NCI-H1694 (cell line): ENCODE measurements at places on chromosomes 7 and 10.
A peak's percentile ranks its signal among the peaks of the same experiment; 100 is the strongest.

DNA sequence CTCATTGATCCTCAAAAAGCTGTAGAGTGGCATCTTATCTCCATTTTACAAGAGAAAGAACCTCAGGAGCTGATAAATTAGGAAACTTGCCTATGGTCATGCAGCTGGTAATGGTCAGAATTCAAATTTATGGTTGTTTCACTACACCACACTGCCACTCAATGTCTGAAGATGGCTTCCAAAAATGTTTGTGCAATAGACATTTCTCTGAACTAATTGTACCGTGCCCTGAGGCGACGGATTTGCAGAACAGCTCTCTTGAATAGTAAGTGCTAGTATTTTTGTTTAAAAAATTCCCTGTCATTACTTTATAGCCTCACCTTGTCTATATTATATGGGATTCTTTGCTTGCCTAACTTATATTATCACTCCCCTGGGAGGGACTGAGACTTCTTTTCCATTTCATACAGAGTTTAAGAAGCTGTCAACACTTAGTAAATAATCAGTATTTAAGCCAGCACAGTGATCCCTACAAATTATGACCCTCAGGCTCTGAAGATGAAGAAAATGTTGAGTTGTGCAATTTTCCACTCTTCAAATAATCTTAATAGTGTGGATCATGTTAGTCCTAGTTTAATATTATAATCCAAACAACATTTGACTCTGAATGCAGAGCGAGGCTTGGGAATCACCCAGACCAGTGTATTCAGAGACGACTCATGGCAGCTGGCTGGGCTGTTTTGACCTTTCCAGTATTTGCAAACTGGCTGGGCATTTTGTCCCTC is 346.6 kb downstream of the PTEN start:
- DNase-seq: no peak

DNA sequence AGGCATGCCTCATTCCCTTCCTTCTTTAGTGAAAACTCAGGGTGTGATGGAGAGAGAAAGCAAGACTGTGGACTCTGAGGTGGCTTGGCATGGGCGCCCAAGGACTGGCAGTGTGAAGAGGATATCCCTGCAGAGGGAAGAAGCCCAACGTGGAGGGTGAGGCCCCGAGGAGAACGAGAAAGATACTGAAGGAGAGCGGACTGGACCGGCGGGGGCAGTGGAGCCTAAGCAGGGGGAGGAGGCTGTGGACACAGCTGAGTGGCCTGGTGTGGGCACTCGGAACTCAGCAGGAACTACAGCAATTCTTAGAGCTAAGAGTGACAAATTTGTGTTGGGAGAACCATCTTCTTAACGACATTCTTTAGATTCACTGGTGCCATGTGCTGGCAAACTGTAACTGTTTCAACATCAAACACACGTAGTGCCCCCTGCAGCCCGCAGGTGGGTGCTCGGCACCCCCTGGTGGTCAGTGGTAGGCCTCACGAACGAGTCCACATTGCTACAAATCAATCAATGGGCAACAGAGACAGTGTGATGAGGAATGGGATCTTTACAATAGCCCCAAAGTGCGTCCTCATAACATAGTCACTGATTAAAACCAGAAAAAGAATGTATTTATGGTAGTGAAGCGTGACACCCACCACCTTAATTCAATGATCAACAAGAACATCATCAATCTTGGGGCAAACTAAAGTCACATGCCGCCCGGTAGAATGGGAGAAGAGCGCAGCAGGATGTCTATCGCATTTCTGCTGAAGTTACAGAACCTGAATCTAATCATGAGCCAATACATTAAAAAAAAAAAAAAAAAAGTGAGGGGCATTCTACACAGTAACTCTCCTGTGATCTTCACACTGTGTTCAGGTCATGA is 2.0 kb upstream of the SFTPA1 start:
- peak; percentile 2 for DNase-seq

- DNase-seq: no peak
Observed at GRCh38 chr10:121062115-121062514, 211.0 kb downstream of the WDR11 start.

GRCh38 chr7:30281263-30281662 is 3.1 kb upstream of the ZNRF2 start:
- DNase-seq: no peak

- DNase-seq: no peak
Observed at GRCh38 chr7:138665669-138666140, 35.5 kb downstream of the SVOPL start.

DNA sequence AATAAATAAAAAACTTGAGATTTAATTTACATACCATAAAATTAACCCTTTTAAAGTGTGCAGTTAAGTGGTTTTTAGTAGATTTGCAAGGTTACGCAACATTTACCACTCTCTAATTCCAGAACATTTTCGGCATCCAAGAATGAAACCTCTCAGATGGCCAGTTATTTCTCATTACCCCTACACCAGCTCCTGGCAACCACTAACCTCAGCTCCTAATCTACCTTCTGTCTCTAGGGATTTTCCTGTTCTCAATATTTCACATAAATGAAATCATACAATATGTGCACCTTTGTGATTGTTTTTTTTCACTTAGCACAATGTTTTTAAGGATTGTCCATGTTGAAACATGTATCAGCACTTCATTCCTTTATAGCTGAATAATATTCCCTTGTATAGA is 45.1 kb downstream of the INPP5F start:
- no peak for DNase-seq

DNA sequence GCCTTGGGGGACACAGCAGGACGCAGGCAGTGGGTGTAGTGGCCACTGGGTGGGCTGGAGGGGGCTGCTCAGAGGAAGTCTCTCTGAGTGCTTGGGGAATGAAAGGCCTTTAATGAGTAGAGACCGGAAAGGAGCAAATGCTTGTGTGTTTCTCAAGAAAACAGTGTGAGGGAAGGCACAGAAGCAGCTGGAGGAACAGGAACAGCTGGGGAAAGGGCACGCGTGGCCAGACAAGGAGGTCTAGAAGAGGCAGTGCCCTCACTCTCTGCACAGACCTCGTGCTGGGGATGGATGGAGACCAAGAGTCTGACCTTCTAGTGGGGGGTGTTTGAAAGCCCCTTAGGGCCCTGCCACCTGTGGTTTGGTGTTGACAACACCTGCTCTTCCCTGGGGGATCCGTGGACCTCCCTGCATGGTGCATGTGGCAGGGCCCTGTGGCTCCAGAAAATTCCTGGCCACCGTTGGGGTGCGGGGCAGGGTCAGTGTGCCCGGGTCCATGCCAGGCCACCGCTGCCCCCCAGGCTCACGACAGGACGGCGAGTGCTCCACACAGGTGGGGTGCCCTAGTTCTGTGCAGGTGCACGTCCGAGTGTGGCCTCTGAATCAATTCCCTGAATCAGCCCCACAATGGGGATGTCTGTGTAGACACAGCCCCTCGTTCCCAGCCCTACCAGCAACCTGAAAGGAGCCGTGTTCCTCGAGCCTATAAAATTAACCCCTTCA is 25.9 kb upstream of the FAM20C start:
- DNase-seq: no peak

- DNase-seq: no peak
Observed at GRCh38 chr7:20340839-20341238, 10.1 kb downstream of the ITGB8 start.

DNA sequence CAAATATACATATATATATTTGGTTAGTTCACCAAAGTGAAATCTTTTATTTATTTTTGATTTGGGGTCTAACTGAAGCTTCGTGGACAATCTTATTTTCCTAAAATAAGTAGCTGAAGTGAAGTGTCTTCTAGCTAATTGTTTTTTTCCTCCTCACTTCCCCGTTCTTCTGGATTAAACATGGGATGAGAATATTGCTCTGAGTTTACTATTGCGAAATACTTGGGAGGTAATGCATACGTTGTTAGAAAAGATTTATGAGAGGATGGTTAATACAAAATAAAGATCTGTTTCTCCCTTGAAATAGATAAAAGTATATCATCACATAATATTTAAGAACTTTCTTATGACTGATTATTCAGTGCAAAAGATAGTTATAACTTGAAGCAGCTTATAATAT is 228.3 kb upstream of the TPK1 start:
- no peak for DNase-seq

- DNase-seq: no peak
Observed at GRCh38 chr10:48450233-48450740, 143.8 kb downstream of the MAPK8 start.

DNA sequence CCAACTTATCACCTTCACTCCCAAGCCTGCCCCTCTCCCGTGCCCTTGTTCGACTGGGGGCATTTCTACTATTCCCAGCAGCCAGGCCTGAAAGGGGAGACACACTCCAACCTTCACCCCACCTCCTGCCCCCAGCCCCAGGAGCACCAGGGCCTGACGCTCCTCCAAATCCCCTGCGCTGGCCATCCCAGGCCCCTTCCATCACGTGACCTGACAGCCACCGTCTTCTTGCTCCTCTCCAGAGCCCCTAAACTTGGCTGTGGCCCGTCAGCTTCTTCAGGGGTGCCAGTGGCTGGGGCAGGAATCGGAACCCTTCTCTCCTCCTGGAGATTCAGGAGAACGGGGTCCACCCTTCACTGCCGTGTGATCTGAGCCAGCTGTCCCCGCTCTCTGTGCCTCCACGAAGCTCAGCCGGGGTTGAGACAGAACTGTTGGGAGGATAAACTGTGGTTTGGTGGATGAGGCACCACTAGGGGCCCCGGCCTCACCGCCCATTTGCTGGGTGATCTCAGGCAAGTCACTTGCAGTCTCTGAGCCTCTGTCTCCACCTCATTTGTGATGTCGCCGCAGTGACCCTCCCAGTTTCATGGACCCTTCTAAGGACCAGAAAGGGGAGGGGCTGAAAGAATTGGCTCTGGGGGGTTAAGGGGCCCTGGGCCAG is 91.0 kb downstream of the MYL10 start:
- no peak for DNase-seq

DNA sequence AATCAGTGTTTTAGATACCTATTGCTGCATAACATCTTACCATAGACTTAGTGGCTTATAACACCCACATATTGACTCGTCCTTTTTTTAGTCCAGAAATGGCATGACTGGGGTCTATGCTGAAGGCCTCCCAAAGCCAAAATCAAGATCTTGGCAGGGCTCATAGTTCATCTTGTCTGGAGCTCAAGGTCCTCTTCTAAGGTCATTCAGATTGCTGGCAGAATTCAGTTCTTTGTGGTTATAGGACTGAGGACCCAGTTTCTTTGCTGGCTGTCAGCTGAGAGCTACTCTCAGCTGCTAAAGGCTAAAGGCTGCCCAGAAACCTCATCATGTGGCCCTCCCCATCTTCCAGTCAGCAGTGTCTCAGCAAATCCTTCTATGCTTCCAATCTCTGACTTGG is 165.5 kb downstream of the FAM107B start:
- no peak for DNase-seq
